ENCODE measurements at places on chromosomes 11 and 22.

DNA sequence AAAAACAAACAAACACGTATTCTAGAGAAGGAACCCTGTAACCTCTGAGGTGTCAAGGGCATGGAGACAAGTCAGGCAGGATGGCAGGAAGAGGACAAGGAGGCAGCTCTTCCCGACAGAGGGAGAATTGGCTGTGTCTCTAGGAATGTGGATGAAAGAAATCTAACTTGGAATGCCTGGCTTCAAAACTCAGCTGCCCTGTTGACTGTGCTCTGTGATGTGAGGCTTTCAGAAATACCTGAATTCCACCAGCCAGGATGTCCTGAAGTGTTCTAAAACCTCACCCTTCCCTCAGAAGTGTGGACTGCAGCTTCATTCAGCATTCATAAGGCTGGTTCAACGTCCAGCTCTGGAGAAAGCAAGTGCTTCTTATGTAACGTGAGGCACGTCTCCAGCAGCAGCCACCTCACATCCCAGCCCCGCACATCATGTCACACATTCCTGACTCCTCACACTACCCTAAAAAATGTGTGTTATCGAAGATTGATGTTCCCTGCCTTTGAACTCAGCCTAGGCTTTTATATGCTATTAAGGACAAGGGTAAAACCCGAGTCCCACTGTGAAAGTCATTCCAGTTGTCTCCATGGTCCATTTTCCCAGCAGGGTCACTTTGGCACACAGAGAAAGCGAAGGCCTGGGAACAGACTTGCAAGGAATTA lies 398.9 kb downstream of the ETS1 start:
- no peak for DNase-seq

DNA sequence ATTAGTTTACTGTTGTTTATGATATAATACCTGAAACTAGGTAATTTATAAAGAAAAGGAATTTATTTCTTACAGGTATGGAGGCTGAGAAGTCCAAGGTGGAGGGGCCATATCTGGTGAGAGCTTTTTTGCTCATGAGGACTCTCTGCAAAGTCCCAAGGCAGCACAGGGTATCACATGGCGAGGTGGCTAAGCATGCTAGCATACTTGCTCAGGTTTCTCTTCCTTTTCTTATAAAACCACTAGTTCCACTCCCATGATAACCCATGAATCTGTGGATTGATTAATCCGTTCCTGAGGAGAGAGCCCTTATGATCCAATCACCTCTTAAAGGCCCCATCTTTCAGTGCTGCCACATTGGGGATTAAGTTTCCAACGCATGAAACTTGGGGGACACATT lies 82.7 kb downstream of the PHF21A start:
- DNase-seq: no peak

GRCh38 chr11:118198370-118198769 lies 21.9 kb upstream of the SCN2B start:
- peak; percentile 5 for DNase-seq

DNA sequence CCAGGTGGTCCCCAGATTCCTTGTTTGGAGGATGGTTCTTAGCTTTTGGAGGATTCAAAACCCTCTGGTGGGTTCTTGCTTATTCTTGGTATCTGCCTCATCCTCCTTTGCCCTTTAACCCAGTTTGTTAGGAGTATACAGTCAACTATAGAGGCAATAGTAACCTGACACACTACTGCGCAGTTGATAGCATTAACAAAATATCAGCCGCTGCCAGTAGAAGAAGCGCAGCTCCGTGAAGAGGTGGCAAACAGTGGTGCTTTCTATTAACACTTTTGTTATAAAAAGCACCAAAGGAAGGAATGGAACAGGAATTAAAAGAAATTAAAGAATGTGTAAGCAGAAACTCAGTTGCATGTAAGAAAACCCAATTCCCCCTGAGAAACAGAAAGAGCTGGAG lies 29.3 kb downstream of the SLC22A25 start:
- DNase-seq: no peak

GRCh38 chr11:69467646-69468045 lies 13.8 kb upstream of the LINC01488 start:
- no peak for DNase-seq

DNA sequence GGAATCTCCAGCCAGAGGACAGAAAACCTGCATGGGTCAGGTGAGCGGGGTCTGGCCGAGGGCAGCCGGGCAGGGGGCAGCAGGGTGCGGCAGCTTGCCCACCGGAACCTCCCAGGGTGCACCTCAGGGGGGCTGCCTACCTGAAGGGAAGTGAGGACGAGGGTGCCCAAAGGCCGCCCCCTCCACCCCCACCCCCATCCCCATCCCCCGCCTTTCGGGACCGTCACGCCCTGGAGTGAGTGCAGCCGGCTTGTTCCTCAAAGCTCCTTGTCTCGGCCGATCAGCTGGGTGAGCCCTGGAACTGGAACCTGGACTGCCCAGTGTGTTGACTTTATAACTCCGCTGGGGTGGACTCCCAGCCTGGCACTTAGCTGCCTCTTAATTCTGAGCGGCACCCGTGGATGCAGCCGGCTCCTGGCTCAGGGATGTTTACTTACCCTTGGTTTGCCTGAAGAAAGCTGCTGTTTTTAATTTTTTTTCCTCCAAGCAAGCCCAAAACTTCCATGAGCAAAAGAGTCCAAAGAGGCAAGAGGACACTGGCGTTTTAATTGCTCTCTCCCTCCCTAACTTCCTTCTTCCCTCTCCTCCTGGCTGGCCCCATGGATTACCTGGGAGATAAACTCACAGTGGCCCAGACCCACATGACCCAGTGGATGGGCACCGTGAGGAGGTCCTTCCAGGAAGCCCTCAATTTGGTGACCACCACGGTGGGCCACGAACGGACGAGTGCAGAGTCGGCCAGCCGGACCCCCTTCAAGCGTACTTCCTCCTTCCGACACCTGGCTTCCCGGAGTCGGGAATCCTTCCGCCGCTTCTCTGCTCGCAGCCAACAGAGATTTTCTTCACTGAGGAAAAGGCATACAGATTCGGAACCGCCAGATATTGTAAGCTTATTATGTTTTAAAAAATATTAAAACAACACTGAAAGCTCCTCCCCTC lies 87.8 kb upstream of the CRYBB3 start:
- DNase-seq: no peak

DNA sequence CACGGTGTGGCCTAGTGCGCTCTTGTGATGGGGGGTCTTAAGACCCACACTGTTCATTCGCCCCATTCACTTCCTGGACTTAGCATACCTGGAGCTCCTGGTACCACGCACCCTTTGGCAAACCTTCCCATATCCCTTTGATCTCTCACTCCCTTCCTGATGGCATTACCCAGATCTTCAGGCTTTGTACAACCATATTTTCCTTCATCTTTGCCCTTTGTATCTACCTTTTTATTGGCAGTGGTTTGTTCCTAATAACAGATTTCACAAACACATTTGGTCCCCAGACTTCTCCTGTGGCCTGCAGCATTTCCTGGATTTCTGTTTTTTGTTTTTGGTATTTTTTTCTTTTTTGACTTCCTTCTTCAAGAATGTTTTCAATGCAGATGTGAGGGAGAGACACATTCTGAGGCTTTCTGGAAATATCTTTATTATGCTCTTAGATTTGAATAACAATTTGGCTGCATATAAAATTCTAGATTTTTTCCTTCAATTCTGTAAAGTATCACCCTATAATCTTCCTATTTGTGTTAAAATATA lies 16.1 kb upstream of the IFITM3 start:
- no peak for DNase-seq

GRCh38 chr11:105230586-105230985 lies 91.0 kb upstream of the CARD18 start:
- no peak for DNase-seq
